HS-5 (cell line): ENCODE measurements at places on chromosomes 4 and X.
A peak's percentile ranks its signal among the peaks of the same experiment; 100 is the strongest.

- no peak for DNase-seq
Measured at GRCh38 chrX:149462849-149463248, 42.3 kb downstream of the IDS start.

DNA sequence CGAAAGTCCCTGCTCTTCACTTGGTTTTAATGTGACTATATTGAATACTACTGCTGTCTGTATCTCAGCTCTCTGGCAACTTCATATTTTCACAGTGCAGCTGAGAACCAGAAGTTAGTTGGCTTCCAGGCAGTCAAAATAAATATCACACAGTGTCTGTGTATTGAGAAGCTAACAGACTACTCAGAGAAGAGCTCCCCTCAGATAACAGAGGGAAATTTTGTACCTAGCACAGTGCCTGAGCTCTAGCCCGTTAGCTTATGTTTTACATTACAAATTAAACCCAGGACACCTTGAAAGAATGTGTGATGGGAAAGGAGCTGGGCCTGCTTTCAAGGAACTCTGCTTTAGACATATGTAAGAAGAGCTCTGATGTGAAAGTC, 22.7 kb downstream of the JADE1 start:
- DNase-seq: no peak

- DNase-seq: no peak
Measured at GRCh38 chr4:26753617-26754016, 107.0 kb upstream of the STIM2 start.

DNA sequence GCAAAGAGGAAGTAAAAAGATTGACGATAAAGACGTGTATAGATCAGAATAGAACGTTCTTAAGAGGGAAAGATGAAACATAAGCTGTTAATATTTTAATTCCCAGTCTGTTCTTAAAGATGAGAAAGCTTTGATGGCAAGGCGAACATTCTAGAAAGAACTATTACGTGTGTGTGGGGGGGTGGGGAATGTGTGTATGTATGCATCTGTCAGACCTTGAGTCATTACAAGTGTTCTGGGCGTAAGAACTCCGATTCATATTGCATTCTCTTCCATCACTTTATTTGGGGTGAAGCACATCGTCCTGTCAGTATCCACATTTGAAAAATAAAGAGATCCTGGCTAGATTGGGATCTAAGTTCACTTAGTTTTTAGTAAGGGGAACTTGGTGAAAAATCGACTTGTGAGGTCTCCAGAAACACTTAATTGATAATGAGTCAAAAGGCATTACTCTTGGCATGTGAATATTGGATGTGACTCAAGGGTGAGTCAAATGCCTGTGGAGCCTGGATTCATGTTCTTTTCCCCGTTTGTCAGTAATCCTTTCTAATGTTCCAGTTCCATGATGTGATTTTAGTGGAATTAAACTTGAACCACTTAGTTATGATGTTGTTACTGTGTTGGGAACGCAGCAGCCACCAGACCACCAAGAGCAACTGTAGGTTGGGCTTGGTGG, 3.1 kb downstream of the SMS start:
- DNase-seq: peak; percentile 77

DNA sequence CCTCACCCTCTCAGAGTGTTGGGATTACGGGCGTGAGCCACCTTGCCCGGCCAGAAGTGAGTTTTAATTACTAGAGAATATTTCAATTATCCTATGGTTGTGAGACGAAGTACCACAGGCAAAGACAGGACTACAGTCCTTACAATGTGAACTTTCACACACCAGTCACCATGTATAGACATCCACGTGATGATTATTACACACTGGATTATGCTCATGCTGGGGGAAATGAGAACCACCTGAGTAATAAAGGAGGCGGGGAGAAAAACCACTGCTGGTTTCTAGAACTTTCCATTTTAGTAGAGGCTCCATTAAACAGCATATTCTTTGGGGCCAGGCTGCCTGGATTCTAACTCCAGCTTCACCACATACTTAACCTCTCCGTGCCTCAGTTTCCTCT, 42.5 kb upstream of the TLR2 start:
- DNase-seq: no peak

DNA sequence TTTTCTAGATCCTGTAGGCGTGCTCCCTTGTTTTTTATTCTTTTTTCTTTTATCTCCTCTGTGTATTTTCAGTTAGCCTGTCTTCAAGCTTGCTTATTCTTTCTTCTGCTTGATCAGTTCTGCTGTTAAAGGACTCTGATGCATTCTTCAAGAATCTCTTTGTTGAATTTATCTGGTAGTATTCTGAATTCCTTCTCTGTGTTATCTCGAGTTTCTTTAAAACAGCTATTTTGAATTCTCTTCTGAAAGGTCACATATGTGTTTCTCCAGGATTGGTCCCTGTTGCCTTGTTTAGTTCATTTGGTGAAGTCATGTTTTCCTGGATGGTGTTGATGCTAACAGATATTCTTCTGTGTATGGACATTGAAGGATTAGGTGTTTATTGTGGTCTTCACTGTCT, 15.3 kb downstream of the RAB33B start:
- DNase-seq: no peak

GRCh38 chr4:121189326-121190215, 25.4 kb upstream of the TNIP3 start:
- no peak for DNase-seq

DNA sequence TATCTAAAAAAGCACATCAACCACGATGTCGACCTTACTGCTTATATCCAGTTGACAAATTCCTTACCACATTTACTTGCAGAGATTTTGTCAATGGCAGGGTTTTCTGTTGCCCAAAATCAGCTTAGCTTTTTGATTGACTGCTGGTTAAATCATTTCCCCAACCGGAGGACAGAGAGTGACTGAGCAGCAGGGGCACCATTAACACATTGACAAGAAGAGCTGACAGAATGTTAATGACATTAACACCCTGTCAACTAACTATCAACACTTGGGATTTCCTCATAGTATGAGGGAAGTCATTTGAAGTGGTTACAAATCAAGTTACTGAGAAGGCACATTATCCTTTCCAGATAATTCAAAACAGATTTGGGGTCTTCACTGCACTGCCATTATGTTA, 368.4 kb downstream of the RPA4 start:
- no peak for DNase-seq

DNA sequence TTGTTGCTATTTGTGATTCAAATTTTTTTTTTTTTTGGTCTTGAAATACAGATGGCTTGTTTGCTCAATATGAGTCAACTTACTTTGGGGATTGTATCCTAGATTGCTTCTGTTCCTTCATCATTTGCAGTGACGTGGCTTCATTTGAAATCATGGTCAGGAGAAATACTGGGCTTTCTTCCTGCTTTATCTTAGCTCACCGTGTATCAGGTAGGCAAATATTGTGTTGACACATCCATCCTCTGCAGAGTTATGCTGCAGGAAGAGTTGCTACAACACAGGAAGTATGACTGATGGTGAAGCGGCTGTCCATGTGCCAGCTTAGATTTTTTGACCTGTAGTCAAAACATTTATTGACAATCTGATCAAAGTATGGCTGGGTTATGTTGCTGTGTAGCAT, 232.2 kb downstream of the C4orf33 start:
- peak; percentile 40 for DNase-seq

GRCh38 chr4:177290780-177291179, 18.9 kb upstream of the NEIL3 start:
- DNase-seq: no peak

- DNase-seq: no peak
Measured at GRCh38 chr4:154030746-154031145, 241.9 kb upstream of the SFRP2 start.

- DNase-seq: no peak
Measured at GRCh38 chr4:177511611-177512010, 69.4 kb upstream of the AGA start.

DNA sequence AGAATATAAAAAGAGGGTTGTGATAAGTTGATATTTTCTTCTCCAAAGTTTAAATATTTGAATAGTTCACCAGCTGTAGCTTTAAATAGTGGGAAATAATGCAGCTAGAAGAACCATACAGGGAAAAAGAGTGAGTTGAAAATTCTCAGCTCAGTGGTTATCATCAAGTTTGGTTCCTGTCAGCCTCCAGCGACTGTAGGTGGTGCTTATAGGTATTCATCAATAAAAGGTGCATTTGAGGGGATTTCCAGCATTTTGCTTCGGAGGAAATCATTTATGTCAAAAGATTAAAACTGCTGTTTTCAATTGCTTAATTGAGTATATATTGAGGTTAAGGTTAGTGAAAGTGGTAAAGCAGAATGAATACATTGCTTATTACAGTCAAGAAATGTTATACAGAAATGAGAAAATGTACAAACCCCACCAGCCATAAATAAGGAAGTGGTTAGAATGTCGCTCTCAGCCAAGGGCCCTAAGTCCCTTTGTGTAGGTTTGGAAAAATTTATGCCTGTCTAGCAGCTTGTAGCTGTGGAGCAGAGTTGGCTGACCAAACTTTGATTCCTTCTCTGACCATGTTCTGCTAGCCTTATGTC, 532.9 kb upstream of the FTHL17 start:
- no peak for DNase-seq

- DNase-seq: no peak
Measured at GRCh38 chr4:48295116-48295515, 25.5 kb upstream of the TEC start.

- DNase-seq: no peak
Measured at GRCh38 chr4:118760493-118760892, 75.3 kb downstream of the METTL14 start.

GRCh38 chr4:148376151-148376550, 66.1 kb downstream of the NR3C2 start:
- peak; percentile 2 for DNase-seq

- DNase-seq: no peak
Measured at GRCh38 chr4:154634058-154634457, 21.6 kb upstream of the FGG start.

- DNase-seq: peak; percentile 39
Measured at GRCh38 chr4:107854356-107855022, 29.8 kb downstream of the SGMS2 start.

DNA sequence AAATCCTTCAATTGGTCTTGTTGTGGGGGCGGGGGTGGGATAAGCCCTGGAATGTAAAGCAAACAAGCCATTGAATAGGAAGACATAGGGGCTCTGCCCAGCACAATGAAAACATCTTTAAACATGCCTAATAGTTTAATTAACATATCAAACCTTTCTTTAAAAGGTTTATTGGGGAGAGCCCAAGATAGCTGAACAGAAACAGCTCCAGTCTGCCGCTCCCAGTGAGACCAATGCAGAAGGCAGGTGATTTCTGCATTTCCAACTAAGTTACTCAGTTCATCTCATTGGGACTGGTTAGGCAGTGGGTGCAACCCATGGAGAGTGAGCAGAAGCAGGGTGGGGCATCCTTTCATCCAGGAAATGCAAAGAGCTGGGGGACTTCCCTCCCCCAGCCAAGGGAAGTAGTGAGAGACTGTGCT, 327.2 kb upstream of the CNKSR2 start:
- no peak for DNase-seq

- DNase-seq: peak; percentile 48
Measured at GRCh38 chr4:6974138-6974848, 64.7 kb downstream of the TBC1D14 start.

- DNase-seq: no peak
Measured at GRCh38 chr4:78939667-78940008, 400 bp upstream of the PAQR3 start.

- DNase-seq: no peak
Measured at GRCh38 chrX:35858361-35858760, 60.2 kb downstream of the MAGEB16 start.

DNA sequence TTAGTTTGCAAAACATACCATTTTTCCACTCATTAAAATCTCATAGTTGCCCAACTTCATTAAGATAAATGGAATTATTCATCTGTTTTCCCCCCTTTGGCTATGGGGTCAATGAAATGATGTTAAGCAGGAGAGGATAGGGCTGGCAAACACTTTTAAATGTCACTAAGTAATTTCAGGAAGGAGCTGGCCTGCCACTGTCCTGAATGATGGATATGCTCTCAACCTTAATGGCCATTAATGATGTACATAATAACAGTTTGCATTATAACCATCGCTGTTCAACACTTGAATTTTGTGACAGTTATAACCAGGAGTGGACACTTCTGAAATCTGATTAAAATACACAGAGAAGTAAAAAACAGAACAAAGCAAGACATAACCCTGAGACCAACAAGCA, 77.2 kb downstream of the C4orf51 start:
- no peak for DNase-seq

DNA sequence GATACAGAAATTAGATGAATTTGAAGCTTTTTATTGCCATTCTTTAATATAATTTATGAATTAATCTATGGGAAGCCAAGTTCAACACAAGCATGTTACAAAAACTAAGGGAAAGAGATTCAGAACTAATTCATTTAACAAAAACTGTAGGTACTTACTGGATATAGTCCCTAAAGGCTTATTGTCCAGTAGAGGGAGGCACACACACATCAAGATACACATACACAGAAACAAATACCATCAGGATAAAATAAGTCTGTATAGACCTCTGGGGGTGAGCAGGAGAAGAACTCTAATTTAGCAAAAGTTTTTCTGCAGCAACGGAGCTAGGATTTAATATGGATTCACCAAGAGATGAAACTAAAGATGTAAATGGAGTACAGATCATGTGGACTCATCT, 83.0 kb upstream of the IL13RA1 start:
- DNase-seq: no peak

GRCh38 chr4:150310159-150310895, 232.1 kb downstream of the DCLK2 start:
- DNase-seq: no peak

GRCh38 chr4:52716364-52717151, 34.7 kb downstream of the ERVMER34-1 start:
- no peak for DNase-seq

DNA sequence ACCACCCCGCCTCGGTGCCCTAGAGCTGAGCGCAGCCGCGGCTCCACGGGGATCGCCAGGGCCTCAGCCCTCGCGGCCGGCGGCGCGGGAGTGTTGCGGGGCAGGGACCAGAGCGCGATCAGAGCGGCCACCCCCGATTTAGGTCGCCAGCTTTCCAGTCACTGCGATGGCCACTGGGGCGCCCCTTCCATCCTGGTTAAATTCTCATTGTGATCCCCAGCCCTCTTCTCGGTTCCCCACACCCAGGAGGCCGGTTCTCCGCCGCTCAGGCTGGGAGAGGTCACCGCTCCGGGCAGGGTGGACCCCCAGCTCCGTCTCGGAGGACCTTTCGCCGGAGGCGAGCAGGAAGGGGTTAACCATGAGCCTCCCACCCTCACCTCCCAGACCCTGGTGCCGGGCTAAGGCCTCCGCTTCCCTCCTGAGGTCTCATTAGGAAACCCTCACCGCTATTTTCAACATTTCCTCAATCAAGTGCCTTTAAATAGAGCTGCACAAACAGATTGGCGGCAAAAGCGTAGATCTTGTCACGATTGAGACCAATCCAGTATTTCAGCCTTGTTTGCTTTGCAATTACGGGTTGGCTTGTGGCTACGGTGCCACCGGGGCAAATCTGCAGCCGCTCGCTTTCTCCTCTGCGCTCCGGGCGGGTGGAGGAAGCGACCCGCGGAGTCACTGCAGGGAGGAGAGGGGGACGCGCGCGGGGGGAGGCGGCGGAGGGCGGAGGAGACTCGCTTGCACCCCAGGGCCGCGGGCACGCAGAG, 8.3 kb upstream of the HAND2 start:
- no peak for DNase-seq

GRCh38 chrX:43504394-43504793, 151.7 kb upstream of the MAOA start:
- DNase-seq: no peak

- no peak for DNase-seq
Measured at GRCh38 chr4:159043861-159044260, 59.0 kb upstream of the RAPGEF2 start.

GRCh38 chr4:42420140-42420539, 22.9 kb downstream of the SHISA3 start:
- no peak for DNase-seq
